ENCODE measurements at places on chromosomes 13 and 19.

- DNase-seq: no peak
These were observed 142.3 kb upstream of the HTR2A start for GRCh38 chr13:47039106-47039505.

DNA sequence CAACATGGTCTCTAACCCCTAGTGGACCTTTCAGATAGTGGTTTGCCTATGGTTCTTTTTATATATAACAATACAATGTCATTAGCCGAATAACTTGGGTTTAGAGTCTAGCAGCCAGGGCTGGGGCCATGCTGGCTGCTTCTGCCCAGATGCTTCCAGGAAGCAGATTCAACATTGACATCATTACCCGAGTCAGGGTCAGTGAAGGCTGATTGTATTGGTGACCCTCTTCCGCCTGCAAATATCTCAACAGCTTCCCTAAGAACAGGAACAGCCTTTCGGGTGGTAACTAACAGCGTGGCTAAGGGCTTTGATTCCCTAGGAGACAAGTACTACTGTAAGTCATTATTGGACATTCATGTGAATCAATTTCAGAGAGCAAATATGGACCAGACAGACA is 476.4 kb downstream of the UQCRFS1 start:
- no peak for DNase-seq

DNA sequence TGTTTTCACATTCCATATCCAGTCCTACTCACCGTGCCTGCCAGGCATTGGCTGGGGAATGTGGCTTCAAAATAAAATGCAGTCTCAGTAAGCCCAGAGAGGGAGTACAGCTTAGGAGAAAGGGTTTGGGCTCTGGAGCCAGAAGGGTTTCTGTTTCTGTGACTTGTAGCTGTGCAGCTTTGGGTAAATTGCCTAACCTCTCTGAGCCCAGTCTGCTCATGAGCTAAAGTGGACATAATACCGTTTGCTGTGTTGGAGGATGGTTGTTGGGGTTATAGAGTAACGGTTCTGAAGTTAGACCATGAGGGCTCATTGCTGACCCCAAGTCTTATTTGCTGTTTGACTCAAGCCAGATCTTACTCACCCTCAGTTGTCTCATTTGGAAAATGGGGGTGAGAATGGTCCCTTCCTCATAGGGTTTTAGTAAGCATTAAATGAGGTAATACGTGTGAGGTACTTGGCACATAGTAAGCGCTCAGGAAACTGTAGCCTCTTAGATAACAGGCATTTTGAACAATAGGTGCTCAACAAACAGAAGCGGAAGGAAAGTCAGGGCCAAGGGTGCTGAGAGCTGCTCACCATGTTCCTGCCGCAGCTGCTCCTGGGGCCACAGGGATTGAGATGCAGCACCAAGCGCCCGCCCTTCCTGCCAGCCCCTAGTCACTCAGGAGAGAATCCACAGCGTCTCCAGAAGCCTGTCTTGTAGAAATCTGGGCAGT is 45.5 kb downstream of the C13orf42 start:
- no peak for DNase-seq

GRCh38 chr19:10537668-10538067 is 6.0 kb upstream of the ATG4D start:
- DNase-seq: no peak

- DNase-seq: no peak
These were observed 553.6 kb upstream of the ATXN8OS start for GRCh38 chr13:69553976-69554375.

DNA sequence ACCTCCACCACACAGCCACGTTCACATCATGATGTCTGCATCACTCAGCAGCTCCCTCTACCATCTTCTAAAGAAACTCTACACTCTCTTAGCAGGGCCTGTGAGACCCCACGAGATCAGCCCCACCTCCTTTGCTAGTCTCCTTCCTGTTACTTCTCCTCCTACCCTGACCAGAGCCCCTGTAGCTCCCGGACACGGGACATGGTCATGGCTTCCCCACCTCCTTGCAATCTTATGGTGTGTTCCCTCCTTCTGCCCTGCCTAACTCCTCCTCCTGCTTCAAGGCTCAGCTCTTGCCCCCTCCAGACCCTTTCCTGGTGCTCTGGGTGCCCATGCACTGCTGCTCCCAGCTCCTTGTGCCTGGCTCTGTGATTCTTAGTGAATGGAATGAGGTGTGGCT is 8.1 kb upstream of the MRPS31 start:
- DNase-seq: no peak

DNA sequence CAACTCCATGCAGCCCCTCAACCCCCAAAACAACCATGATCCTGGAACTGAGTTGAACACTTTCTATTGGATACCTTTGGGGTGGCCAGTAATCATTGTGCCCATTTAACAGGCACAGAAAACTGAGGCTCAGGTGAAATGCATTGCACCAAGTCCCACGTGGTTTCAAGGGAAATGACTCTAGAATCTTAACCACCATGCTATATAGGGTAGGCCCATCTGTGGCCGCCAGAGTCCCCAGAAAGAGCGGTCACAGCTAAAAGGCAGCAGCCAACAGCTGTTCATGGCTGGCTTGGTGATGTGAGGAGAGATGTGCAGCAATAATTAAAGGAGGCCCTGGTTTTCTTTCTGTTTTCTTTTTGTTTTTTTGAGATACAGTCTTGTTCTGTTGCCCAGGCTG is 2.6 kb downstream of the CNN1 start:
- no peak for DNase-seq

DNA sequence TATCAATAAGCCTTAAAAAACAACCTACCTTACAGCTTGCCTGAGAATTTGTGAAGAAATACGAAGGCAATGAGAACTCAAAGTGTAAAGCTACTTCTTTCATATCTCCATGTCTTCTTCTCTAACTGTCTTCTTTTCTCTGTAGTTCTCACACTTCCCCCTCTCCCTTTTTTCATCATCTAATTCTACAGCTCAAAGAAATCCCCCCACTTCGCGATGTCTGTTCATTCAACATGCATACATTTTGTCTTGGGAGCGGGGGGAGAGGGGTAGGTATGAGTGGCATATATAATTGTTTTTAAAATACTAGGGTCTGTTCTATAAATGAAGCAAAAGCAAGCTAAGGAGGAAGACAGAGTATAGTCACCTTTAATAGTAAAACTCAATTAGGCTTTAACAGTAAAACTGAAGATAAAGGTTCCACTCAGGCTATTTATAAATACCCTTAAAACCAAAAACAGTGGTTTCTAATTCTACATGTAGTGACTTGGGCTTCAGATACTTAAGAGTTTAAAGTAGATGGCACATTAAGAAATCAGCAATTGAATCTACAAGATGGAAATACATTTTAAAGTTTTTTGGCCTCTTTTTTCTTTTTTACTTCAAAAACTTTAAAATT is 106.9 kb downstream of the KLF12 start:
- DNase-seq: no peak

DNA sequence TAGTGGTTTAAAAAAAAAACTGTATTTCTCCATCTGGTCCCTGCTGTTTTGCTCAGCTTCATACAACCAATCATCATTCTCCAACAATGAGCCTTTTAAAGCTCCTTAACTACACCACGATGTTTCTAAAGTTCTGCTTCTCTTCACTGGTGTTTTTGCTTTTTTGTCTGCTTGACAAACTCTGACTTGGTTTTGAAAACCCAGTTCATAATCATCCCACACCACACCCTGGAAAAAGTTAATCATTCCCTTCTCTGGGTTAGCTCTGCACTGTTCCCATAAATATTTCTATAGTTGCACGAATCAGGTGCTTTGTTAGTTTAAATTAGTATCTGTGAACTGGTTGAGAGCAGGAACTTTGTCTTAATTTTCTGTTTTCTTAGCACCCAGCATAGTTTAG is 217.1 kb downstream of the ENOX1 start:
- no peak for DNase-seq

- DNase-seq: no peak
These were observed 7.0 kb downstream of the HIF3A start for GRCh38 chr19:46303691-46304397.

DNA sequence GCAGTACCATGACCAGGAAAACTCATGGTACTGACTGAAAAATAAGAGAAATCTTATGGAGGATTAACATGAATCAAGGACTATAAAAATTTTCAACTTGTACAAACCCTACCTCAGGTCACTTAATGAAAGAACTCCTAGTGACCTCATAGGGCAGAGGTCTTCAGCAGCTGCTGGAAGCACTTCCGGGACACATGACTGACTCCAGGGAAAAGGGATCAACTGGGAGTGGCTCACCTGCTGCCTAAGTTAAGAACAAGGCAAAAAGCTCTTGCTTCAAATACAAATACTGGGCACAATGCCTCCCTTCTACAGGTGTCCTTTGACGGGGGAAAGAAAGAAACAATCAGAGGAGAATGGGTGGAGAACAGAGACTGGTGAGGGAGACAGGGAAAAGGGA is 18.6 kb downstream of the DOCK9 start:
- no peak for DNase-seq

DNA sequence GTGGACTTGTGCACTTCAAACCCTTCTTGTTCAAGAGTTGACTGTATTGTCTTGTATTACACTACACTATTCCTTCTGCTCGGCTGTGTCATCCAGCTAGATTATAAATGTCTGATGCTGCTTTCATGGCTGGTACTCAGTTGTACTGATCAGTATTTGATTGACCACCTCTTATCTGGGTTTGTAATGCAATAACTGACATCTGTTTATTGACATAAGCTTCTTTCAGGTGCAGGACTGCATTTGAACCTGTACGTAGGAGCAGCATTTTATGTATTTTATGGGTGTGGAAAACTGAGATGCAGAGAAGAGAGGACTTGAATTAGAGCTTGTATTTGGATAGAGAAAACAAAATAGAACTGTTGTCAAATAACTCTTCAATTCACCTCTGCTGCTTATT is 309.2 kb downstream of the FGF9 start:
- no peak for DNase-seq

- no peak for DNase-seq
These were observed 614 bp upstream of the PNMA8A start for GRCh38 chr19:46471811-46472543.

GRCh38 chr13:40345149-40345514 is 321.3 kb downstream of the FOXO1 start:
- no peak for DNase-seq

DNA sequence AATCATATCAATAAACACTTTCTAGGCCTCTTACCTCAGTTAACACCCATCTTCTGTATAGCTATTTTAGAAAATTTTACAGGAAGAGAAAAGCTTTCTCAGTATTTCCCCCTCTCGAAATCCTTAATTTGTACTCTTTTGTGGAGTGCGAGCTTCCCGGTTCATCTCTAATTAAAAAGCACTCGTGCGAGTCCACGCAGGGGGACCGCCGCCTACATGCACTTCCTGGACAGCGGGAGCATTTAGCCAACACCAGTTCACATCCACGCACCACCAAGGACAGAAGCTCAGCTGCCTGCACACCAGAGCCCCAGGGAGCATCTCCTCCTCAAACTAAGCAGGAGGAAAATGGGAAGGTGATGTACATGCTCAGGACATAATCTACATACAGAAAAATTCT is 60.0 kb downstream of the RASA3 start:
- DNase-seq: no peak

DNA sequence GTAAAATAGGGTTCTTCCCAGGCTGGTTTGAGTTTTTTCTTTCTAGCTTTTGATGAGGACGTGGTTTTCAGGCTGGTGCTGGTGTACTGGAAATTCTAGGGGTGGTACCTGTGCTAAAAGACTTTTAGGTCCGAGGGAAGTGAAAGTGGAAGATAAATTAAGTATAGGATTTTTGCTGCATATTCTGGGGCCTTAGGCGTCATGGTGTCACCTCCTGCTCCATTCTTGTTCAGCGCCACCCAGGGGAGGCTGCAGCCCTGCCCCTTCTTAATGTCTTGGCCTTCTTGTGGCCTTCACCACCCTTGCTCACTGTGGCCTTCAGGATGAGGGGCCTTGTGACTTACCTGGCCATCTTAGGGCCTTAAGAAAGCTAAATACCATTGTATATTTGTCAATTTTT is 12.4 kb downstream of the ZNF552 start:
- DNase-seq: no peak

GRCh38 chr13:77919246-77919920 is 752 bp upstream of the EDNRB start:
- no peak for DNase-seq

DNA sequence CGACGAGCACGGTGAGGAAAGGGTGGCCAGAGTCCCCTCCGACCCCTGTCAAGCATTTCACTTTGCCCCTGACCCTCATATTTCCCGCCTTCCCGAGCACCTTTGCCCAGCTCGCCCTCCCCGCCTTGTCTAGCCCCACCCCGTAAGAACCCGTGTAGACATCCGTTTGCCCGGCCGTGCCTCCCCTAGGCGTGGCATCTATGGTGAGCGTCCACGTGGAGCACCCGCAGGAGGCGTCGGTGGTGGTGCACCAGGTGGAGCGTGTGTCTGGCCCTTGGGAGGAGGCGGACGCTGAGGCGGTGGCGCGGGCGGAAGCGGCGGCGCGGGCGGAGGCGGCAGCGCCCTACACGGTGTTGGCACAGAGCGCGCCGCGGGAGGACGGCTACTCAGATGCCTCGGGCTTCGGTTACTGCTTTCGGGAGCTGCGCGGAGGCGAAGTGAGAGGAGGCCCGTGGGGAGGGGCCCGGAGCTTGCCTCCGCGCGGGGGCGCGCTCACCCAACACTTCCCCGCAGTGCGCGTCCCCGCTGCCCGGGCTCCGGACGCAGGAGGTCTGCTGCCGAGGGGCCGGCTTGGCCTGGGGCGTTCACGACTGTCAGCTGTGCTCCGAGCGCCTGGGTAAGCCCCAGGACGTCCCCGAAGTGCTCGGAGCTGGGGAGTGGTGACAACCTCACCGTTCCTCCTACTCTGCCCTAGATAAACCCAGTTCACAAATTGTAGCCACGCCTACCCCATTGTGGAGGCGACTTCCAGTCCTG is 4.2 kb downstream of the LTBP4 start:
- peak; percentile 69 for DNase-seq

DNA sequence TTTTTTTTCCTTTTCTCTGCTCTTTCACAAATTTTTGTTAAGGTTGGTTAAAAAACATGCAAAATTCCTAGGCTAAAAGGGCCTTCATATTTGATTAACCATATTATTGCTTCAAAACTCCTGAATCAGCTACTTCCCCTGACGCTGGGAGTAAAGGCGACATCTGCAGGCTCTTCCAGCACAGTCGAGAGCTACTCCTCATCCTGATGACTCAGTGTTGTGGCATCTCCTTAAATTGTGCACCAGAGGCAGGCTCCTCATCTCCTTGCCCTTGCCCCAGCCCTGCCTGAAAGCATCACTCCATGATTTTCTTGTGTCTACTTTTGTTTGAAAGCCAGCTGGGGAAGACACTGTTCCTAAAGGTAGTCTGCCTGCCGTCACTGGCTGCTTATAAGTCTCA is 24.5 kb upstream of the SOX1 start:
- no peak for DNase-seq

DNA sequence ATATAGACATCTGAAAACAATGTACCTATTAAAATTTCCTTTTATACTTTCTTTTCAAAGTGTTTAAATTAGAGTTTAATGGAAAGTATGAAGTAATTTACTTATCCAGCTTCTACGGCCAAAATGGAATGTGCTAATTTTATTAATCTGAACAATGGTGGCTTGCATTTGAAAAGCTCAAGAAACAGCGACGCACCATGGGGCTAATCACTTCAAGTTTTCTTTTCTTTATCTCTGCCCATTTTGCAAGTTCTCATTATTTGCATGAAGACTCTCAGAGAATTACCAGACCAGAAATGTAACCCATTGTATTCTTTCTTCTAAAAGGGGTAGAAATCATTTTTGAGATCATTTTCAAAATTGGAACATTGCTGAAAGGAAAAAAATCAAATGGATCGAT is 204.0 kb upstream of the STARD13 start:
- no peak for DNase-seq

- DNase-seq: no peak
These were observed 12.7 kb upstream of the TIMM50 start for GRCh38 chr19:39467941-39468340.
